ENCODE measurements at places on chromosomes 2 and 18.

DNA sequence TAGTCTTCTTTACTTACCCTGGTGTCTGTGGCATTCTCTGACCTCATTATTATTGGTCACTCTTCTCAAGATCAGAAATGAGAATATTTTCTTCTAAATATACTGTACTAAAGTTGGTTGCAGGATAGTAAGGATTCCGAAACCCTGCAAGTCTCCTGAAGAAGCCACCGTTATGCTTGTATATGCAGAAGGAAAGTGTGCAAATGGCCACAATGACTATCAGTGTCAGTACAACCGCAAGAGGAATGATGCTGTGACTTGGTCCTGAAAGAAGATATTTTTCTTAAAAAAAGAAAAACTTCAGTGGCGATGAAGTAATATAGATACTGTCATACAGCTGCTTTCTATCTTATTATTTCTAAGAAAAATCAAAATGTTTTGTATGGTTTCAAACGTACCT, 120.7 kb downstream of the PLA2R1 start:
- no peak for DNase-seq

GRCh38 chr2:8984157-8984556, 19.3 kb downstream of the MBOAT2 start:
- DNase-seq: no peak

GRCh38 chr2:149782572-149782971, 195.0 kb upstream of the MMADHC start:
- no peak for DNase-seq

GRCh38 chr2:234107861-234108260, 57.4 kb downstream of the SPP2 start:
- no peak for DNase-seq

- DNase-seq: no peak
Observed at GRCh38 chr2:191247381-191248057, 2.3 kb downstream of the MYO1B start.

GRCh38 chr2:11827547-11827946, 81.1 kb downstream of the LPIN1 start:
- DNase-seq: no peak

DNA sequence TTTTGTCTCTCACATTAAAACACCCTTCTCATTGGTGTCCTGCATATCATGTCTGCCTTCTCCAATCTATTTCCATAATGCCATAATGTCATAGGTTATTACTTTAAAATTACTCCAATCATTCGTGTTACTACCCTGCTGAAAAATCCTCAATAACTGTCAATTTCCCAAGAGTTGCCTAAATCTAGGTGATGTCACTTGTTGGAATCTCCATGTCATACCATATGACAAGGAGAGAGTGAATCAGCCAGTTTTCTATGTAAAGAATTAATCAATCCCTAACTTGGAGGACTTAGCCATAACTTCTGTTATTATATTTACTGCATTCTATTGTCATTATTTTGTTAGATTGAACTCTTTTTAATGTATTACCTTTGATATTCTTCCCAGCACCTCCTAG, 62.5 kb downstream of the PHLPP1 start:
- DNase-seq: no peak

GRCh38 chr2:183359867-183360266, 235.6 kb downstream of the NUP35 start:
- DNase-seq: no peak

GRCh38 chr2:134677856-134678756, 40.7 kb downstream of the TMEM163 start:
- no peak for DNase-seq

Data from stimulated activated CD8-positive, alpha-beta memory T cell treated with anti-CD3 and anti-CD28 coated beads, Interleukin-7, amount 100 ng/mL, for 24 hours (primary cell).